Esophagus squamous epithelium (tissue), 5 donors: ENCODE measurements at places on chromosomes 5 and 9. TPM values are rescaled to one million over a fixed set of nuclear protein-coding genes. Genes with fewer than 3 reads are reported as not detected.

Gene NKD2
- 11.3 TPM for total RNA-seq

Gene PKD2L2
- not detected for total RNA-seq

Gene RMRP
- total RNA-seq = 4,125 TPM

Gene SIGMAR1
- total RNA-seq = 112 TPM

Gene CD180
- 1.3 TPM for total RNA-seq

Gene RECK
- 0.23 TPM for total RNA-seq

Gene SV2C
- total RNA-seq = 0.04 TPM

Gene PCDHA4
- 0.19 TPM for total RNA-seq

Gene ZDHHC11
- total RNA-seq = 4.8 TPM

Gene GRXCR2
- total RNA-seq = not detected

Gene NXNL2
- total RNA-seq = not detected

Gene IFNK
- total RNA-seq = not detected

Gene FBP2
- total RNA-seq = not detected

Gene FOXI1
- not detected for total RNA-seq

Gene FSTL4
- total RNA-seq = 1.5 TPM

Gene DBH
- not detected for total RNA-seq

Gene TRPM3
- total RNA-seq = under 0.01 TPM

Gene BAAT
- not detected for total RNA-seq

Gene SGTB
- 5.7 TPM for total RNA-seq

Gene C9orf153
- total RNA-seq = not detected

Gene HSD17B3
- not detected for total RNA-seq

Gene BHMT
- 1.2 TPM for total RNA-seq

Gene SMU1
- total RNA-seq = 12.6 TPM

Gene PCDHGA1
- total RNA-seq = 0.29 TPM

Gene SH3RF2
- 59.5 TPM for total RNA-seq

Gene SOX30
- total RNA-seq = not detected

Gene DIAPH1
- total RNA-seq = 127 TPM

Gene PAXX
- 49.6 TPM for total RNA-seq

Gene ZNF462
- 22.3 TPM for total RNA-seq

Gene SOHLH1
- total RNA-seq = not detected

Gene PTAR1
- total RNA-seq = 19.8 TPM

Gene JAKMIP2
- 2.9 TPM for total RNA-seq

Gene TRMT10B
- total RNA-seq = 2.6 TPM

Gene TTLL11
- total RNA-seq = 3.2 TPM

Gene MARCHF11
- total RNA-seq = not detected

Gene CDC20B
- total RNA-seq = not detected

Gene GRK6
- total RNA-seq = 24.6 TPM

Gene GPR151
- not detected for total RNA-seq

Gene SLC6A3
- total RNA-seq = not detected

Gene PFN3
- total RNA-seq = not detected

Gene GNA14
- 4.0 TPM for total RNA-seq

Gene MED7
- total RNA-seq = 4.7 TPM

Gene SLCO6A1
- not detected for total RNA-seq

Gene CERT1
- total RNA-seq = 19.8 TPM

Gene UBE2QL1
- total RNA-seq = 1.5 TPM

Gene ARL14EPL
- total RNA-seq = not detected

Gene SREK1
- 18.7 TPM for total RNA-seq

Gene TCF7
- total RNA-seq = 2.4 TPM

Gene FCN2
- total RNA-seq = not detected

Gene PCDHB3
- 0.76 TPM for total RNA-seq

Gene GPX3
- 1,028 TPM for total RNA-seq

Gene PCDHA7
- total RNA-seq = not detected

Gene ADGRD2
- total RNA-seq = not detected

Gene HMGXB3
- 18.3 TPM for total RNA-seq

Gene TAF11L14
- total RNA-seq = not detected

Gene CDKN2B
- total RNA-seq = 65.0 TPM

Gene ALDOB
- total RNA-seq = not detected

Gene PCDHGB2
- 2.5 TPM for total RNA-seq

Gene MARCOL
- total RNA-seq = not detected
